Stimulated activated naive B cell treated with anti-CD40 and anti-IgM and Interleukin-4, amounts not matched to agents 10 μg/mL and 1 μg/mL and 100 μg/mL, for 72 hours (primary cell): ENCODE measurements at places on chromosomes 6 and 20.
A peak's percentile ranks its signal among the peaks of the same experiment; 100 is the strongest.

- no peaks in the 10 kb centered on the region for H3K4me1 ChIP-seq
- H3K4me3 ChIP-seq: no peak overlapping the region
- H3K27me3 ChIP-seq: peaks cover 17% of the 10 kb centered on the region
- H3K27ac ChIP-seq: no peak overlapping the region
Measured at GRCh38 chr6:25659633-25660368, 7.8 kb downstream of the SCGN start.

DNA sequence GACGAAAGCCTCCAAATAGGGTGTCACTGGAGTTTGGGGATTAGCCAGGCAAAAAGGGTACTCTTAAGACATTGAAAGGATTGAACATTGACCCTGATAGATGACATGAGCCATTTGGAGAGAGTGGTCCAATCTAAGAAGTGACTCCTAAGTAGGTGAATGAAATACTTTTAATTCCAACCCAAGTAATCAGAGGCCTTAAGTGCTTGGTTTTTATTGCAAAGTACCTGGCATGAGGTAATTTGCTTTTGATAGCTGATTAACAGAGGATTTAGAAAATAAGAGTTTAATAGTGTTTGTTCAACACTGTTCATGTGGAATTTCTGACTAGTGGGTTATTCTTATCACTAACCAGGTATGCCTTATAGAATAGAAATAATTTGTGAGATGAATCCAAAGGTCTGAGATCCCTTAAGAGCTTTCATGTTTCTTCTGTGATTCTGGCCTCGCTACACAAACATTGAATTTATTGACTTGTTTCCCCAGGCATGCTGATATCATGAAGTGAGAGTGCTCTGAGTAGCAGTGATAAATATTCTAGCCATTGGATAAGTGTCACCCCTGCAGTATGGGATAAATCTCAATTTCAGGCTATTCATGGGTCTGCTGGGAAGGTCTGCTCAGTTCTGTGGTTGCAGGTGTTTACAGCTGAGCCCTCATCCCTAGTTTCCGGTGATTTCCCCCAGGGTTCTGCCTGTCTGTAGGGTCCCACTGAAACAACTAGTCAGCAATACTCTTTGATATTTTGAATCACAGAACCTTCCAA, 6.5 kb downstream of the NCOA7 start:
- no peak overlapping the region for H3K27ac ChIP-seq
- H3K27me3 ChIP-seq: no peaks in the 10 kb centered on the region
- DNase-seq: no peak
- no peaks in the 10 kb centered on the region for H3K36me3 ChIP-seq
- H3K4me3 ChIP-seq: peak overlapping the region; percentile 32

DNA sequence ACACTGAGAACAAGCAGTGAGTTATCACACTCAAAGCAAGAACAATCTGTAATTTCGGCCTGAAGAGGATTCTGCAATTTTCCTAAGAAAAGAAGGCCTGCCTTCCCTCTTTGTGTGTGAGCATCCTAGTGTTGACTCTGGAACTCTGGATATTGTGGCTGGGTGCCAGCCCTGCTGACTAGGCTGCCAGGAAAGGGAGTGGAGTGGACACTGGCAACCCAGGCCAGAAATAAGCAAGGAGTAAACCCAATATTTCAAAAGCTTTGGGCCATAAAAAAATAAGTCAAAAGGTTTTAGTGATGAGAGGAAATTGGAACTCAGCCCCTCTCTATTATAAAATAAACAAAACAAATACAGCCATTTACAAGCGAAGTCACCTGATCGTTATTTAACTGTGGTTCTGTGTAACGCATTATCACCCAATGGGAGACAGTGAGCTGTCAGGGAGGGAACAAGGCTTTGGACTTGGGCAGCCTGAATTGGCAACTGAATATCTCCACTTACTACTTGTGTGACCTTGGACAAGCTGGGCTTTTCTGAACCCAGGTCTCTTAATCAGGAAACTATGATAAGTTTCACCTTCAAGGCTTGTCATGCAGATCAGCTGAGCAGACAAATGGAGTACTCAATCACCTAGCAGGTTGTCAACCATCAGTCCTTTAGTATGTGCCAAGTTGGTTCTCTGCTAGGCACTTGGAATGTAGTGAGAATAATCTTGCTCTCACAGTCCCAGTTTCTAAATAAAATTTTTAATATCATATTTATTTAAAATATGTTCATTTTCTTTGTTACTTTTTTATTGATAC, 196.2 kb downstream of the PAX1 start:
- no peak overlapping the region for H3K27ac ChIP-seq
- no peaks in the 10 kb centered on the region for H3K36me3 ChIP-seq
- H3K4me1 ChIP-seq: no peaks in the 10 kb centered on the region
- no peak overlapping the region for H3K4me3 ChIP-seq
- no peaks in the 10 kb centered on the region for H3K27me3 ChIP-seq

- H3K27ac ChIP-seq: peak overlapping the region; percentile 90
- H3K36me3 ChIP-seq: peaks cover 70% of the 10 kb centered on the region
- H3K27me3 ChIP-seq: no peaks in the 10 kb centered on the region
- peak; percentile 68 for DNase-seq
- H3K4me3 ChIP-seq: peak overlapping the region; percentile 76
- H3K4me1 ChIP-seq: peaks cover 35% of the 10 kb centered on the region
Measured at GRCh38 chr6:136593748-136594490, 43.7 kb upstream of the MAP7 start.
